ENCODE measurements at places on chromosomes 3 and 15.

GRCh38 chr3:72181251-72181650, 396.3 kb upstream of the PROK2 start:
- no peak for DNase-seq

DNA sequence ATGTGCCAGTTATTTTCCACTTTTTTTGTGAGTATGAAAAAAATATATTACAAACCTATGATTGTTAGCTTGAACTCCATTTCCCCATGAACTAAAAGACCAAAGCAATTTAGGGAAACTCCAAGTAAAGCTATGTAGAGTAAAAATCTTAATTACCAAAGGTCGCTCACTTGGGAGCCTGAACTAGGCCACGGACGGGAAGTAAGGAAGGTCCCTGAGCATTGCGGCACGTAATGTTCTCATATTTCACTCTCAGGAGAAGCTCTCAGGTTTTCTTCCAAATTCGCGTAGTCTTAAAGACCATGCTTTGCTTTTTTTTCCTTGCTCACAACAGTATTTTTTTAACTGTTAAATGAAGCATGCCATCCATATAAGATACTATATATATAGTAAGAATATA, 215.3 kb upstream of the RARB start:
- no peak for DNase-seq

GRCh38 chr3:127849368-127849767, 27.1 kb upstream of the MGLL start:
- peak; percentile 97 for DNase-seq

DNA sequence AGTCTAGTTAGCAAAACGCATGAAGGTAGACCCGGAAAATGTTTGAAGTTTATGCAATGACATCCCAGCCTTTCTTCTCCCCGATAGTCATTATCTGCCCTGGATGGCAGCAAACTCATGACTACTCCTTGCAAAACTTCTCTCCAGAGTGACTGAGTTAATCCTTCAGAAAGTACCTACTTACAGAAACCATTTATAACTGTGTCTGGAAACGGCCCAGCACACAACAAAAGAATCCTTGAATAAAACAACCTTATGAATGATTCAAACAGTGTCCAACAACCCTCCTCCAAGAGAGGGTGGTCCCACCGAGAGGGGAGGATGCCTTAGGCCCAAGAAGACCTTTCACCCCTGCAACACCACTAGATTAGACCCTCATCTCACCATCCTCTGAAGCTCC, 14.2 kb downstream of the ST8SIA2 start:
- no peak for DNase-seq

DNA sequence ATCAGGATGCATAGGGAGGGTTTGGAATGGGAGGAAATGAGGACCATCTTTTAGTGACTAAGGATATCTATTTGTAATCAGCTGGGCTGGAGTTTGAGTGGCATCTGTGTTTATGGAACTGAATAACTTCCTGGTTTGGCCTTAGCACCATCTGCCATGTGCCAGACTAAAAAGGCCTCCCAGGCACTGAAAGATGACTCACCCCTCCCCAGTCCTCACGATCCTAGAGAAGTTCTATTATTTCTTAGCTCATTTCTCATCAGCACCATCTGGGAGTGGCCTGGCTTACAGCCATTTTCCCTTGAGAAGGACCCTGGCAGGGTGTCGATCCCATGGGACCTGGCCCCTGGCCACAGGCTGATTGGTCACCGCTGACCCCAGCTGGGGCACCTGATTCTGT, 23.9 kb upstream of the CTXND1 start:
- peak; percentile 28 for DNase-seq

GRCh38 chr3:188901126-188901525, 270.6 kb upstream of the TPRG1 start:
- no peak for DNase-seq

- no peak for DNase-seq
These were observed 74.0 kb downstream of the B3GALNT1 start for GRCh38 chr3:161031134-161031533.

DNA sequence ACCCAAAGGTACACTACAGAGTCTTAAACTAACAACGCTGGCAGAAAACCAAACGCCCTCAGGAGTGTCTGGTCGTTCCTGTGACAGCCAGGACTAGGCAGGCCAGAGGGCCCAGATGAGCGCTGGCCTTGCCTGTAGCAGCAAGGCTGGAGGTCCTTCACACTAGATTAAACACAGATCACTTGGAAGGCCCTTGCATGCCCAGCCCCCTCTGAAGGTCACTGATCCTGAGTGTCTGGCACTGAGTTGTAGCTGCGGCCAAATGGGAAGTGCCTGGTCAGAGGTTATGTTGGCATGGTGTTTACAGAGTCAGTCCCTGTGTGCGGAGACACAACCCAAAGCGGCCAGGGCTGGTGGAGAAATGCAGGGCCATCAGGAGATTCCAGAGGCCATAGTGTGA, 58.9 kb downstream of the ZNF621 start:
- no peak for DNase-seq

GRCh38 chr15:59262316-59262715, 55.7 kb downstream of the LDHAL6B start:
- no peak for DNase-seq

GRCh38 chr15:67380921-67381320, 126.3 kb downstream of the IQCH start:
- no peak for DNase-seq
